ENCODE measurements at places on chromosomes 6 and 20.

DNA sequence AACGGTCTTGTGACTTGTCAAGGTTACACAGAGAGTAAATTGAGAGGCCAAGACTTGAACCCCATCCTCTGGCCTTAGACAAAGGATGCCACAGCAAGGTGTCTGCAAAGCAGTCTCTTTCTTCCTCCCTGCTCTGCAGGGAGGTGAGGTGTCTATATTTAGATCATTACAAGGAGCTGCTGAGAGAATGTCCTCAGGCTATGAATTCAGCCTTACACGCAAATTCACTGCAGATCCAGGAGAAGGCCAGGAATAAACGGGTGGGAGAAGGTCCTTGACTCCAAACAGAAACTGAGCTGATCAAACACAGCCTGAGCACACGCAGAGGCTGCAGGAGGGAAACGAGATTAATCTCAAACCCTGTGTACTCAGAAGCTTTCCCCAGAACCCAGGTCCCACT, 48.6 kb upstream of the PTPRT start:
- H3K27me3 ChIP-seq: no peaks in the 10 kb centered on the region
- H3K36me3 ChIP-seq: no peaks in the 10 kb centered on the region
- no peaks in the 10 kb centered on the region for H3K4me1 ChIP-seq
- no peak overlapping the region for H3K4me3 ChIP-seq
- no peak for DNase-seq

GRCh38 chr20:57210911-57211280, 55.5 kb downstream of the BMP7 start:
- H3K27me3 ChIP-seq: peaks cover 45% of the 10 kb centered on the region
- no peak overlapping the region for H3K4me3 ChIP-seq
- no peak overlapping the region for H3K27ac ChIP-seq
- DNase-seq: no peak

DNA sequence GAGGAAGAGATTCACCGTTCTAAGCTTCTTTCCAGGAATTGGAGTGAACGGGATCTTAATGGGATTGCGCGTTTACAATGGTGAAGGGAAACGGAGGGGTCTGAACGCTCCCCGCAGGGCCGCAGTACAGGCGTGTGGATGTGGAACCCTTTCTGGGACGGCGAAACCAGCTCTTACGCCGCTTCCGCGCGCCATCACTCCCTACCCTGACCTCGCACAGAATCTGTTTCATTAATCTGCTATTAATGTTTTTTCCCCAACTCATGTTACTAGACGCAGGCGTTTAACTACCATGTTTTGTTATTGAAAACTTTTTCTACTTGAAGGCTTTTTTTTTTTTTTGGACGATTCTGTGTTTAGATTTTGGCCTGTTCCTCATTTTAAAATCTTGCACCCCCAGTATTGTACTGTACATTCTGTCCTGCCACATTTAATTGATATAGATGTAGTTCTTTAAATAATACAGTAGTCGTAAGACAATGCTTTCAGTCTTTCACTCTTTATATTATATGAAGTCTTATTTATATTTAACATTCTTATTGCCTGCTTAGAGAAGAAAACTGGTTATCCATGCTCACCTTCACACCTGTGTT, 696 bp upstream of the SUPT3H start:
- no peaks in the 10 kb centered on the region for H3K36me3 ChIP-seq
- H3K27me3 ChIP-seq: no peaks in the 10 kb centered on the region
- H3K27ac ChIP-seq: peak overlapping the region; percentile 96
- H3K4me1 ChIP-seq: no peaks in the 10 kb centered on the region
- no peak for DNase-seq

DNA sequence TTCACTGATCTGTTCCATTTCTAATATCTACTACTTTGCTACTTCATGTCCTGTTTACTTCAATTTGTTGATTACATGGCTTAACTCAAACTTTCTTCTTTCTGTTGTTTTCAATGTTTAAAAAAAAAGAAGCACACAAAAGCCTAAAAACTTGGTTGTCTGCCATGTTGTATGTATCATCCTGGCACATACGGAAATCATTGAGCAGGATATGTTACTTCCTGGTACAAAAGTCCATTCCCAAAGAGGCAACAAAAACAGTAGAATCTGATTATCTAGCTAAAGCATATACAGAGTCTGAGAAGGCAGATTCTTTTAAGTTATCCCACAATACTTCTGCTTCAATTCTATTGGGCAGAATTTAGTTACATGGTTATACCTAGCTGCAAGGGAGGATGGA, 14.5 kb upstream of the COL12A1 start:
- peaks cover 2% of the 10 kb centered on the region for H3K27me3 ChIP-seq
- no peak overlapping the region for H3K4me3 ChIP-seq
- DNase-seq: no peak
- H3K36me3 ChIP-seq: no peaks in the 10 kb centered on the region
- no peak overlapping the region for H3K27ac ChIP-seq

DNA sequence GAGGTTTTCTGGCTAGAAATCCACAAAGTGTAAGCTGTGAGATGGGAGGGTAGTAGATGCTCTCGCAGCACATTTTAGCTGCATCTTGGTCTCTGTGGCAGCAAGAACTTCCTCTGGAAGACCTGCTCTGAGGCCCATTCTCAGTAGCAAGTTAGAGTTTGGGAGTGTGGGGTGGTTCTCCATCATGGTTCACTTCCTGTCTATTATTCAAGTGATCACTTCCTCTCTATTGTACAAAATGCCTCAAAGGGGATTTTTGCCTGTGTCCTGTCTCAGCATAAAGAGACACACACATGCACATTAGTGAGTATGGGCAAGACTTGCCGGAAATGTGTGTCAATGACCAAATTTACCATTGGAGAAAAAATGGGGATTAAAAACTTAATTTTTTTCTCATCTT, 42.5 kb downstream of the LYRM2 start:
- no peak for DNase-seq
- no peak overlapping the region for H3K27ac ChIP-seq
- H3K4me1 ChIP-seq: no peaks in the 10 kb centered on the region
- peaks cover 5% of the 10 kb centered on the region for H3K27me3 ChIP-seq
- no peak overlapping the region for H3K4me3 ChIP-seq
- H3K36me3 ChIP-seq: no peaks in the 10 kb centered on the region

GRCh38 chr6:17530321-17530835, 69.7 kb upstream of the FAM8A1 start:
- no peak overlapping the region for H3K27ac ChIP-seq
- H3K27me3 ChIP-seq: no peaks in the 10 kb centered on the region
- no peaks in the 10 kb centered on the region for H3K4me1 ChIP-seq
- peaks cover 8% of the 10 kb centered on the region for H3K36me3 ChIP-seq

DNA sequence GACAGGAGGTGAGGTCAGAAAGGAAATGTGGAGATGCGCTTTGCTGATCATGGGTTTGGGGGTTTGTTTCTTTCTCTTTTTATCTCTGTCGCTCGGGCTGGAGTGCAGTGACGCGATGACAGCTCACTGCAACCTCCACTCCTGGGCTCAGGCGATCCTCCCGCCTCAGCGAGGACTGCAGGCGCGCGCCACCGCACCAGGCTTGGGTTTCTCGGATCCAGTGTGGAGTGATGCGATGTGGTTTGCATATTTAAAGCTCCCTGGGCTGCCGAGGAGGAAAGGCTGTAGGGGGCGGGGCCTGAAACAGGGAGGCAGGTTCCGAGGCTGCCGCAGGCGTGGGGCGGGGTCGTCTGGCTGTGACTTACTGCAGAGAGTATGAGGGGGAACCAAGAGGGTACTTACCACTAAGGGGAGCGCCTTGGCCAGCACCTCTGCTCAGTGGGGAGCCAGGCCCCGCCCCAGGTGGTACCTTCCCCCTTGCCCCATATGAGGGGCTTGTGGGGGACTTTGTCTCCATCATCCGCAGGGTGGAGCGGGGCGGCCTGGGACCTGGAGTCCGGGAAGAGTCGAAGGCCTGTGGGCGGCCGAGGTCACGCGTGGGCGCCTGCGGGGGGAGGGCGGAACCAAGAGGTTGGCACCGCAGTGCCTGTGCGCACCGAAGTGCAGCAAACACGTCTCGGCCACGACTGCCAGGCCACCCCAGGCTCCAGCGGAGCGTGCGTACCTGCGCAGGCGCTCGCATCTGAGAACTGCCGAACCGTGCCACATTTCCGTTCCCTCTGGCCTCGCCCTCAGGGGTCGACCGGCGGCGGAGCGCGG, 12.7 kb upstream of the BAK1 start:
- H3K4me3 ChIP-seq: no peak overlapping the region
- H3K4me1 ChIP-seq: peaks cover 37% of the 10 kb centered on the region
- no peaks in the 10 kb centered on the region for H3K27me3 ChIP-seq

DNA sequence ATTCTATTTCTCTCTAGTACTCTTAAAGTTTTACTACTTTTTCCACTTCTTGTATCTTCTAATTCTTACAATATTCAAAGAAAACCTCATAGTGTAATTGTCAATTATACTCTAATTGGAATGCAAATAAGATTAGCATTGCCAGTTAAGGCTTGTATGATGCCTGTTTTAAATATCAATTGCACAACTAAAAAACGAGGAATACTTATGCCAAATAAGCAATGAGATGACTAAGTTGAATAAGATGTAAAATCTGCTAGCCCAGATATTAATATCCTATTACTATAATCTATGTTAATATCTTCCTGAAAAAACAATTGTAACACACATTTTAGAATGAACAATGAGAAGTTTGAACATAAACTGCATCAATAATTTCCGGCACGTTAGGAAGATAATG, 13.3 kb upstream of the AKAP7 start:
- H3K4me3 ChIP-seq: no peak overlapping the region
- no peaks in the 10 kb centered on the region for H3K36me3 ChIP-seq
- DNase-seq: no peak
- H3K4me1 ChIP-seq: no peaks in the 10 kb centered on the region

DNA sequence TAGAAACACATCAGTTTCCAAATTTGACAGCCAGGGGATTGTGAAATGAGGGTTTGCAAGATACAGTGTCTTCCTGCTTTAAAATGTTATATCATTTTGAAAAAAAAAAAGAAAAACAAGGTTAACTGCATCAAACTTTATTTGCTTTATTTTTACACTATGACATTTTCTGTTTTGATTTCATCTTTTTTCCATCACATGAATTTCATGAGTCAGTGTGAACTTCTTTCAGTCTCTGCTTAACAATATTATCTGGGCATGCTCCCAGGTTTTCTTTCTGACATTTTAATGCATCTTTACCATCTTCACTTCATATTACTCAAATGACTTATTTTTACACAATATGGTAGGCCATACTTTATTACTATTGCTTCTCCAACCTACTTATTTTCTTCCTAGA, 1.9 kb downstream of the NCOA7 start:
- no peak for DNase-seq
- peaks cover 9% of the 10 kb centered on the region for H3K36me3 ChIP-seq
- H3K4me1 ChIP-seq: peaks cover 8% of the 10 kb centered on the region
- no peak overlapping the region for H3K27ac ChIP-seq
- H3K4me3 ChIP-seq: no peak overlapping the region

DNA sequence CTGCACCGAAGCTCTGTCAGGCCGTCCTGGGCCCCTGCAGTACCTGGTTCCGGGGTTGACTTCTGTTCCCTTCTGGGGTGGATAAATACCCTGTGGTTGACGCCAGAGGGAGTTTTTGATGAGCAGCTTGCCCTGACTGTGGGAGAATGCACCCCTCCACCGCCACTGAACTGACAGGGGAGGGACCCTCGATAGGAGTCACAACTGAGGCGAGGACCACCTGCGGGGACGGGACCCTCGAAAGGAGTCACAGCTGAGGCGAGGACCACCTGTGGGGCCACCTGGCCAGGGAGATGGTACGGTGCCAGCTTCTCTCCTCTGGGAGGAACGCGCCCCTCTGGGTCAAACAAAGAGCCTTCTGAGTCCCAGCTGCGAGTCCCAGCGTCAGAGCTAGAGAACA, 100.1 kb upstream of the FRMD1 start:
- H3K27me3 ChIP-seq: peaks cover 8% of the 10 kb centered on the region
- no peaks in the 10 kb centered on the region for H3K36me3 ChIP-seq
- H3K4me3 ChIP-seq: no peak overlapping the region
- no peak overlapping the region for H3K27ac ChIP-seq
- H3K4me1 ChIP-seq: peaks cover 4% of the 10 kb centered on the region
- no peak for DNase-seq

DNA sequence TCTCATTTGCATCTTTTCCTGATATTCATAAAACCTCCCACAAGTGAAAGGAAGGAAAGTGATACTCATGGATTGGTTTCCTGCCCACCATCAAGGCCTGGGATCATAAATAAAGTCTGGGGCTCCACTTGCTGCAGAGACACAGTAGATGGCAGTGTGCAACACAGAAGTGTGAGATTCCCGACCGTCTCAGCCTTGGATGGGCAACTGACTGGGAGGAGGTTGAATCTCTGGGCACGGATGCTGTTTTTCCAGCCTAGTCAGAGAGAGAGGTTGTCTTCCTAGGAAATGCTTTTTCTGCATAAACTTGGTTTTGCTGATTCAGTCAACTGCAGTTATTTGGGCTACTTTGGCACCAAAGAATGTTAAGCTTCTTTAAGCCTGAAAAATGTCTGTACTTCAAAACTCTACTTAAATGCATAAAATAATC, 9.9 kb upstream of the RFPL4B start:
- no peaks in the 10 kb centered on the region for H3K27me3 ChIP-seq
- H3K27ac ChIP-seq: no peak overlapping the region
- H3K4me3 ChIP-seq: no peak overlapping the region
- H3K36me3 ChIP-seq: no peaks in the 10 kb centered on the region
- H3K4me1 ChIP-seq: no peaks in the 10 kb centered on the region

DNA sequence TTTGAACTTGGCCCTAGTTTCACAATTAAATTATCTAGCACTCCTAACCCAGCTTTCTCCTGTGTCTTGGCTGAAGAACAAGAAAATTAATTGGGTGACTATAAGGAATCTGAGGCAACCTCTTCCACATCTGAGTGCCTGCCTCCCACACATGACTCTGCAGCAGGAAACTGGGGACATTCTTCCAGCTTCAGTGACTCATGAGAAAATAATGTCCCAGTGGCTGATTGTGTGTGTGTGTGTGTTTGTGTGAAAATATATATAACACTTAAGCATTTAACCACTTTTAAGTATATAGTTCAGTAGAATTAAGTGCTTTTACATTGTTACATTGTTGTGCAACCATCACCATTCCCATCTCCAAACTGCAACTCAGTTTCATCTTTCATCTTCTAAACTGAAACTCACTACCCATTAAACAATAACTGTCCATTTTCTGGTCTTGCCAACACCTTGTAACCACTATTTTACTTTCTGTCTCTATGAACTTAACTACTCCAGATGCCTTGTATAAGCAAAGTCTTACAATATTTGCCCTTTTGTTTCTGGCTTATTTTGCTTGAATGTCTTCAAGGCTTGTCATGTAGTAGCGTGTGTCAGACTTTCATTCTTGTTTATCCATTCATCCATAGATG, 8.7 kb downstream of the TRIM38 start:
- H3K36me3 ChIP-seq: peaks cover 92% of the 10 kb centered on the region
- H3K27ac ChIP-seq: peak overlapping the region; percentile 69
- peaks cover 5% of the 10 kb centered on the region for H3K4me1 ChIP-seq
- no peaks in the 10 kb centered on the region for H3K27me3 ChIP-seq
- peak; percentile 92 for DNase-seq

DNA sequence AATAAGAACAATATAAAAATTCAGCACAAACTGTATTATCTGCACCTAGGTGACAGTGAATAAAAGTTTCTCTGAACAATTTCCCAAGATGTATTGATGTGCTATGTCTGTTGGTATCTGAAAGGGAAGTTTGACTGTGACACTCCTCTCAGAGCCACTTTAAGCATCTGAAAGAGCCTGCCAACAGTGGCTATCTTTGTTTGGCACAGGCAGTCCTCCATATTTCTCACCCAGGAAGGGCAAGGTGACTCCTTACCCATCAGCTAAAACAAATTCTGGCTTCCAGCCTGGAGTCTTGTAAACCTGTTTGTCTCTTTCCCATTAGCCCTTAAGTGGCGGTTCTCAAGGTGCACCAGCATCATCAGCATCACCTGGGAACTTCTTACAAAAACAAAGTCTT, 122.4 kb upstream of the VGLL2 start:
- DNase-seq: no peak

GRCh38 chr20:36307412-36308325, 1.5 kb downstream of the DLGAP4 start:
- H3K27me3 ChIP-seq: peaks cover 94% of the 10 kb centered on the region
- no peak overlapping the region for H3K4me3 ChIP-seq
- H3K27ac ChIP-seq: no peak overlapping the region
- H3K4me1 ChIP-seq: peaks cover 12% of the 10 kb centered on the region

Data from mesenchymal stem cell (in vitro differentiated cells and primary cell).